ENCODE measurements at places on chromosomes 3 and 15.

DNA sequence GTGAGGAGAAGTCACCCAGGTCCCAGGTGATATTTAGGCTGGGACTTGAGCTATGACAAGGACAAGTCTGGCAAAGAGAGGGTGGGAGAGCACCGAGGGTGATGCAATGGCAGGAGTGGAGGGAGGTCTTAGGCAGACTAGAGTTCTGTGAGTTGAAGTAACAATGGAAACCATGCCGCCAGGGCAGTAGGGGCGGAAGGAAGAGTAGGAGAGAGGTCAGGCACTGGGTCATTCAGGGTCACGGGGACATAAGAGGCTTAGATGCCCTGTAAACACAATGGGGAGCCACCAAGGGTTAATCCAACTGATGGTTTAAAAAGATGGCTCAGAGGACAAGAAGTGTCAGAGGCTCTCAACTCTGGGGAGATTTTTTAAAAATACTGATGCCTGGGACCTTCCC is 199.7 kb upstream of the LRTM1 start:
- no peak for DNase-seq

GRCh38 chr15:73375012-73375411 is 6.3 kb upstream of the HCN4 start:
- no peak for DNase-seq

- DNase-seq = no peak
Observed at GRCh38 chr3:175121225-175121624, 262.1 kb downstream of the NAALADL2 start.

DNA sequence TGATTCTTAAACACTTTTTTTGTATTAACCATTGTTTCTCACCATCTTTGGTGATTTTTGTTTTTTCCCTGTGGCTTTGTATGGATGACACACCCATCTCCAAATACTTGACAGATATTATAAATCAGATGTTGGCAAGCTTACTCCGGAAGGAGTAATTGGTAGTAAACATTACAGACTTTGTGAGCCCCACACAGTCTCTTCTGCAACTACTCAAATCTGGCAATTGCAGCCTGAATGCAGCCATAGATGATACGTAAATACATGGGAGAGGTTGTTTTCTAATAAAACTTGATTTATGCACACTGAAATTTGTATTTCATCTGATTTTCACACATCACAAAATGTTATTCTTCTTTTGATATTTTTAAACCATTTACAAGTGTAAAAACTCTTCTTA is 331.5 kb downstream of the ARPP21 start:
- DNase-seq = no peak

GRCh38 chr3:72724070-72724469 is 124.2 kb downstream of the SHQ1 start:
- DNase-seq = no peak

GRCh38 chr15:36529296-36530011 is 50.0 kb upstream of the CDIN1 start:
- no peak for DNase-seq

DNA sequence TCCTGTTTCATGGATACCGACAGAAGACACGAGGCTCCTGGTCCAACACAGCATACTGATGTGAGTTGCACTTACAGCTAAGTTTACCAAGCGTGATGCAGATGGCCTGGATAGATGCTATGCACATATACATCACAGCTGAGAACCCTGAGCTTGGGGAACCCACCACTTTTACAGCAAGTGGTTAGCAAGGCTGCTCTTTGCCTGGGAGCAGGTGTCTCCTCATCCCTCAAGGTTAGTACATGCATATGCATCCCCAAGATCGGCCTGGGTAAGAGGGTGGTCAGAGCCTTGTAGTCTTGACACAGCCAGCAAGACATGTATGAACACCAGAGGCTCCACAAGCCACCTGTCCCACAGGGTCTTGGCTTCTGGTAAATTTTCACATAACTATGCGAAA is 28.3 kb downstream of the LRRC2 start:
- DNase-seq = no peak

- DNase-seq = no peak
Observed at GRCh38 chr15:31390029-31390428, 63.4 kb downstream of the KLF13 start.

DNA sequence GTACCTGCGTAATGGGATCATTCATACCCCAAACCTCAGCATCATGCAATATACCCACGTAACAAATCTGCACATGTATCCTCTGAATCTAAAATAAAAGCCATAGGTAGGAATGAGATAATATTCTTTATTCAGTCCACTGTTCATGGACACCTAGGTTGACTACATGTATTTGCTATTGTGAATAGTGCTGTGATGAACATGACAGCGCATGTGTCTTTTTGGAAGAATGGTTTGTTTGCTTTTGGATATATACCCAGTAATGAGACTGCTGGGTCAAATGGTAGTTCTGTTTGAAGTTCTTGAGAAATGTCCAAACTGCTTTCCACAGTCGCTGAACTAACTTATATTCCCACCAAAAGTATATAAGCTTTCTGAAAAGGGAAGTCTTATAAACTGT is 117.9 kb upstream of the FAM3D start:
- DNase-seq = no peak

GRCh38 chr3:47344971-47345370 is 35.9 kb upstream of the PTPN23 start:
- DNase-seq = no peak

DNA sequence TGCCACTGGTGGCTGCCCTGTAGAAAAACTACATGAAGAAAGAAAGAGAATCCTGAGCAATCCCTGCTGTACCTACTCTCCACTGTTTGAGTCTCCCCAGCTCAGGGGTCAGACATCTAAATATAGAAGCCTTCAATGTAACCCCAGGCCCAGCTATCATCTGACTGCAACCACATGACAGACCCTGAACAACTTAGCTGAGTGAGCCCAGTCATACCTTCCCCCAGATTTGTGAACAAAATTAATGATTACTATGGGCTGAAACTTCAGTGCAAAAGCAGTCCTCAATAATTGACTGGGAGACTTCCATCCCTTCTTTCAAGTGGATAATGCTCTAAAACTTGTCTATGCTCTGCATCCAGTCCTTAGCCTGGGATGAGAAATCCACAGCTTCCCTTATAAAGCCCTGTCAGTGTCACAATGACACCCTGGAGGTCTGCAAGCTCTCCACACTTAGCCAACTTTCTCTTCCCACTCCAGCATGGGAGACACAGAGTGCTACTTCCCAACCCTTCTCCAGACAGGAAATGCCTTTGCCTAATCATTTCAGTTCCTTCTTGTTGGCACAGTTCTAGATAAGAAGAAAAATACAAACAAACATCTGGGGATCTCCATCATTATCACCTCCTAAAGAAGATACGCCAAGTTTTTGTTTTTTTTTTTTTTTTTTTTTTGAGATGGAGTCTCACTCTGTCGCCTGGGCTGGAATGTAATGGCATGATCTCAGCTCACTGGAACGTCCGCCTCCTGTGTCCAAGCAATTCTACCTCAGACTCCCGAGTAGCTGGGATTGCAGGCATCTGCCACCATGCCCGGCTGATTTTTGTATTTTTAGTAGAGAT is 198.5 kb upstream of the GADL1 start:
- no peak for DNase-seq

DNA sequence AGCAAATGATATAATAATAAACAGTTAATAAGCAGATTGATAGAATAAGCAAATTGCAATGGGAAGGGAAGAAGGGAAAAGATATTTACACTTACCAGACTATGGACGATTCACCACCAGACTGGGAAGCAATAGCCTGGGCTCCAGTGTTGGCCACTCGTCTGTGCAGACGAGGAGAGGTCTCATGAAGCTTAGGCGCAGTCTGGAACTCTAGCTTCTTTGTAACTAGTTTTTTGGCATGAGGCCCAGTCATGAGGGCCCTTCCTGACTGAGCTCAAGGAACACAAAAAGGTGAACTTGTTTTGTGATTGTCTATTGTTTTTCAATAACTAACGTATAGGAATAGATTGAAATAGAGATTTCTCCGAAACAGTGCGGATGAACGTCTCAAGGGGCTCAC is 63.3 kb upstream of the GATM start:
- no peak for DNase-seq

DNA sequence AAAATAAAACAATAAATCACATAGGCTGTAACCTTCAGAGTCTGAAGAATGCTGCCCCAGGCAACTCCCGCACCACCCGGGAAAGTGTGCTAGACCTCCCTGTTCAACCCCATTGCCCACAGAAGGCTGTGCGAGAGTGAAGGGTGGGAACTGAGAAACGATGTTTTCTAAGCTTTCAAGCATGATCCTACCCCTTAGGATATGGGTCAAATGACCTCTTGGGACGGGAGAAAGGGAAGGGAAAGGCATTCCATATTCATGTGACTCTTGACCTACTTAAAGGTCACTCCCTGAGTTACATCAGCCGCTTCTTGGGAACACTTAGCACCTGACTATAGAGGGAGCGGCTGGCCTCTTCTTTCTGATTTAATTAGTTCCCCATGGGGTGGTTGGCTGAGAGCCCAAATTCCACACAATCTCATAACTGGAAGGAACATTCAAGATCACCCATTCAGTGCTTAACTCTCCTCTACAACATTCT is 114.7 kb upstream of the SLC24A5 start:
- DNase-seq = no peak

GRCh38 chr3:72872183-72872582 is 15.7 kb upstream of the GXYLT2 start:
- no peak for DNase-seq

DNA sequence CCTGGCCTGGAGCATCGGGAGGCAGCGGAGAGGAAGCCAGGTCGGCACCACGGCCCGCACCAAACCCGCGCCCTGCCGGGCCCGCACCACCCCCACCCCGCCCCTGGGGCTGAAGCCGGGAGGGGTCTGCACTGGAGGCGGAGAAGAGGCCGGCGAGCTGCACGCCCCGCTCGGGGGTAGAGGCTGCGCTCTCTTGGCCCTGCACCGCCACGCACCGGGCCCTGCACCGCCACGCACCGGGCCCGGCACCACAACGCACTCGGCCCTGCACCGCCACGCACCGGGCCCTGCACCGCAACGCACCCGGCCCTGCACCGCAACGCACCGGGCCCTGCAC is 41.4 kb downstream of the MUC20 start:
- no peak for DNase-seq

DNA sequence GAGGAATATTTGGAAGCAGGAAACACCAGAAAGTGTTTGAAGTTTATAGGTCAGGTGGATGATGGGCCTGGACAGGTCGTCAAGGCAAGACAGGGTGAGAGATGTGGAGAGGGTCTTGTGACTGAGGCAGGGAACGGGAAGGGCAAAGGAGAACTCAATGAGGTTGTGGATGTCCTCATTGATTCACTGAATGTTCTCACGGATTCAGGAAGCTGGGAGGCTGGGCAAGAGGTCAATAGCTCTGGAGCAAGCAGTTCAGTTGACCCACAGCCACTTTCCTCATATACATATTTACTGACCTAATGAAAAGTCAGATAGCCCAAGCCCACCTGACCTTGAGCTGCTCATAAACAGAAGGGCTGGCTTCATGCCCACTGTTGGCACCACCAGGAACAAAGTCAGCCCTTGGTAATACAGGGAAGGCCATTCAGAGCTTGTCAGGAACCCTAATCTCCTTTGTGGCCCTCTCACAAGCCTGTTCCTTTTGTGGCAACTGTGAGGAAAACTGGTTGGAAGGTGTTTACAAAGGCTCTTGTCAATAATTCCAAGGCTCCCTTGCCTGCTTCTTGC is 31.6 kb downstream of the ARRDC4 start:
- no peak for DNase-seq
